GM12865 (cell line): ENCODE measurements at places on chromosomes 16 and 17.

DNA sequence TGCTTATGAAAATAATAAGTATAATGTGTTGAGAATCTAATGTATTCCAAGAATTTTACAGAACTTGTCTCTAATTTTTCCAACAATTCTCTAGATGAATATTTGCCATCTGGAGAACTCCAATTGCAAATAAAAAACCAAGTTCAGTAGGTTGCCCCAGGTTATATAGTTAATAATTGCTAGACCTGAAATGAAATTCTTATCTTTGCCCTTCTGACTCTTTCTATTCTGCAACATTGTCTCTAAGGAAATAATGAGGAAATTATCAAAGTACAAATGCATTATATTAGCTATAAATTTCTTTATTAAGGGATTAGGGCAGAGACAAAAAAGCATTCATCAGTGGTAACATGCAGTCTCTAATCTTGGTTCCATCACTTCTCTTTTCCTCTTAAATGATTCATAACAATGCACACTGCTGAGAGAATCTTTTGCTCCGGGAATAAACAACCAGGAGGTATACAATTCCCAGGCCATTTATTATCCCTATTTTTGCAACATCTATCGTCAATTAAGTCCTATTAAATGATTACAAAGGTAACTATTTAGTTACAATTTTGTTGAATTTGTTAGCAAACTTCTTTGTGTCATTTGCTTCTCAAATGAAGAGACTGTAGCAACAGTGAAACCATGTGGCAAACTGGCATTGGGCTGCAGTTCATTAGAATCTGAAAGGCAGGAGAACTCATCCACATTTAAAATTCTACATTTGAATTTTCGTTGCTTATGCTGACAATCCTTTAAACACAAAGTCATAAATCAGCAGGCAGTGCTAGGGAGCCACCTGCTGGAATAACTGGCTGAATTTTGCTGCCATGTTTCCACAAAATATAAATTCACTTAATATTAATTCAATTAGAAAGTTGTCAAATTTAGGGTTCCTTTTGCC is 349.6 kb downstream of the KIF2B start:
- no peak for DNase-seq

DNA sequence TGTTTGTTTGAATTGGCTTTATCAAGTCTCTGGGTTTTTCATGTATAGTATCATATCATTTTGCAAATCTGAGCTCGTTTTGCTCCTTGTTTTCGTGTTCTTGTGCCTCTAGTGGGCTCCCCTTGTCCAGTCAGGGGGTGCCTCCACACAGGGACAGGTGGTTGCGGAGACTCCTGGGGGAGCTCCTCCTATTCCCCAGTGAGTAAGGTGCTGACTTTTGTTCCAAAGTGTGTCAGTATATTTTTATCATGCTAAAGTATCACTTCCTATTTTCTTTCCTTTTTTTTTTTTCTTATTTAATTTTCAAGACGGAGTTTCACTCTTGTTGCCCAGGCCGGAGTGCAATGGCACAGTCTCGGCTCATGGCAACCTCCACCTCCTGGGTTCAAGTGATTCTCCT is 30.3 kb upstream of the IL17C start:
- DNase-seq = no peak

DNA sequence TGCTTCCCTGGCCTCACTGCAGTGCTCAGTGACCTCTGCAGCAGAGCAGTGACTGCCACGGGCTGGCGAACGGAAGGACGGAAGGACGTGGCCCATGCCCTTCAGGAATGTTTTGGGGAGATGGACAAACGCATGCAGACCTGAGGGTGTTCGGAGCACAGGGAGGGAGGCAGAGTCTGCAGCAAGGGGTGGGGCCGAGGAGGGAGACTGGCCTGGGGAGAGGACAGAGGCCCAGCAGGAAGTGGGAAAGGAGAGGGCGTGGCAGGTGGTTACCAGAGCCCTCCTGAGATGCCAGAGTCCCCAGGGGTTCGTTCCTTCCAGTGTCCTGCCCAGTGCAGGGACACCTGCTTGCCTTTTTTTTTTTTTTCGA is 21.9 kb downstream of the ADORA2B start:
- no peak for DNase-seq

GRCh38 chr16:19382887-19383816 is 34.5 kb upstream of the TMC5 start:
- DNase-seq = no peak

DNA sequence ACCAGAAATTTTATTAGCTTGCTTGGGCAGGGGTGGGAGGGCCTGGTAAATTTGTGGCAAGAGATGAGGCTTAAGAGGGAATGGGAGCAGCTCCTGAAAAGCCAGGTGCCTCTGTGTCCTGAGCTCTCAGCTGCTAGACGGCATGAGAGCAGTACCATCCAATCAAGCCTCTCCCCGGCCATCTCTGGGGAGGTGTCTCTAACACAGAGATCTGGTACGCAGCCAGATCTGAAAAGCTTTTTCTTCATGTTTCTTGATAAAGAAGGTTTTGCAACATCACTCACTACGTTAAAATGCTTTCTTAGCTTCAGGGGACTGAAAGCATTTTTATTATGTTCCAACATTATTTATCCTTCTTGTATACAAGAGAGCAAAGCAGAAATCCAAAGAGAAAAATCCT is 488.2 kb downstream of the RBFOX1 start:
- no peak for DNase-seq

DNA sequence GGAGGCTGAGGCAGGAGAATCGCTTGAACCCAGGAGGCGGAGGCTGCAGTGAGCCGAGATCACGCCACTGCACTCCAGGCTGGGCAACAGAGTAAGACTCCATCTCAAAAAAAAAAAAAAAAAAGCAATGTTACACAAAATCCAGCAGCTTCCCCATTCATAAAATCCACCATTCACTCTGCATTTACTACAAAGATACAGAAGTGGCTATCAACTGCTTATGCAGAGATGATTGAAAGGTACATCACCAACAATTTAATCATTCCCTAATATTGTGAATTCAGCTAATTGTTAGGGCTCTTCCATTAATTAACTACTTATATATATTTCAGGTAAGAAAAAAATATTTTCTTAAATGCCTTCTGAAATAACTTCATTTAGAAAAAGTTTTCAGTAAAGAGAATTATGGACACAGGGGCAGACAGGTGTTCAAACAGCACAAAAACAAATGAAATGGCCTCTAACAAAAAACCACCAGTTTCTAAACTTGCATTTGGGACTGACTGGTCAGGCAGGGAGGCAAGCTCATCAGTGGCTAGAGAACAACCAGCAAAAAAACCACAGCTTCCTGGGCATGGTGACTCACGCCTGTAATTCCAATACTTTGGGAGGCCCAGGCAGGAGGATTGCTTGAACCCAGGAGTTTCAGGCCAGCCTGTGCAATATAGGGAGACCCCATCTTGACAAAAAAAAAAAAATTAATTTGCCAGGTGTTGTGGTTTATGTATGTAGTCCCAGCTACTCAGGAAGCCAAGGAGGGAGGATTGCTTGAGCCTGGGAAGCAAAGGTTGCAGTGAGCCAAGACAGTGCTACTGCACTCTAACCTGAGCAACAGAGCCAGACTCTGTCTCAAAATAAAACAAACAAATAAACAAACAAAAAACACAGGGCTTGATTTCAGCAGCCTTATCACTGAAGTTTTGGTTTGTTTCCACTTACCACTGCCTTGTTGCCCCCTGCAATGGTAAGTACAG is 26.3 kb downstream of the ERN1 start:
- DNase-seq = peak; percentile 79

- peak; percentile 39 for DNase-seq
Measured at GRCh38 chr16:3780570-3780969, 63.2 kb upstream of the TRAP1 start.

DNA sequence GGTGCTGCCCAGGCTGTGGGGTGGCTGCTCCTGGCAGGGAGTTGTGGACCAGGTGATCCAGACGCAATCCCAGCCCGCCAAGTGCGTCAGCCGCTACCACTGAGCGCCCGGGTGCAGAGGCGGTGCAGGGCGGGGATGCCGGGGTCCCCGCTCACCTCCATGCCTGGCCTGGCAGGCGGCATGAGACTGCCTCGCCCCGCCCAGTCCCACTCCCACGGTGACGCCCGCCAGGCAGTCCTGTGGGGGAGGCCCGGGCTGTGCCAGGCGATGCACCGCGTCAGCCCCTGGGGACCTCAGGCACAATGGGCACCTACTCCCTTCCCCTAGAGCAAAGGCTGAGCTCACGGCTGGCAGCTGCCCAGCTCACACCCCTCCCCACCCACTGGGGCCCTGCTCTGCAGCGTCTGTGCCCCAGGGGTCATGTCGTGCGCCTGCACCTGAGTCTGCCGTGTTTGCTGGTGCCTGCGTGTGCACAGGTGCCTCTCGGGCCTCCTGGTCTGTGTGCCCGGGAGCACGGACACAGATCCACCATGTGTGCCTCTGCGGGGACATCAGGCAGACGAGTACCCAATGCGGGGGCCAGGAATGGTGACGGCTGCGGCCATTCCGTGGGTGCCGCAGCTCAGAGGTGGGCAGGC is 5.3 kb downstream of the RPUSD1 start:
- DNase-seq = no peak

DNA sequence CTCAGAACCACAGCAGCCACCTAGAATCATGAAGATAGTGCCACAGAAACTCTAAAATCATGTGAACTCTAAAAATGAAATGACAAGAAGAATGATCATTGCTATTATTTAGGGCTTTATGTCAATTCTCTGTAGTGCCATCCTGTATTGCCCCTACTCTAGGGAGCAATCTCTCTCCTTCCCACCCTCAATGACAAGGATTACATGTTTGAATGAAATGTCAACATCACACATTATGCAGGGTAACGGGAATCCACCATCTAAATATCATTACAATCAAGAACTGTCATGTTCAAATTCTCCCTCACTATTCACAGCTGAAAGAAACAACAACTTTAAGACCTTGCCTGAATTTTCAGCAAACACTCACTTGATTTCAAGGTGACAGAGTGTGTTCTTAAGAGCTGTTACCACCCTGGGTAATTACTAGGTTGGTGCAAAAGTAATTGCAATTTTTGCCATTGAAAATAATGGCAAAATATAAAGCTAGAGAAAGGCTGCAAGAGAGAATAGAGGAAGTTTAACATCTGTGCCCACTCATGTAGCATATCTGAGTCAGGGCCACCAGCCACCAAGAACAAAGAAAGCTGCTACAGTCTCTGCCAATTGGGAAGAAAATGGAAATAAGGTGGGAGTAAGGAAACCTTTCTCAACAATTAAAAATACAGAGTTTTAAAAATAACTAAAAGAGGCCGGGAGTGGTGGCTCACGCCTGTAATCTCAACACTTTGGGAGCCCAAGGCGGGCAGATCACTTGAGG is 112.8 kb upstream of the PSMD7 start:
- no peak for DNase-seq

- peak; percentile 55 for DNase-seq
Measured at GRCh38 chr17:56786989-56787482, 46.7 kb downstream of the C17orf67 start.

GRCh38 chr17:46942441-46943217 is 19.7 kb downstream of the GOSR2 start:
- peak; percentile 65 for DNase-seq

- no peak for DNase-seq
Measured at GRCh38 chr17:78960928-78961327, 18.8 kb downstream of the LGALS3BP start.

DNA sequence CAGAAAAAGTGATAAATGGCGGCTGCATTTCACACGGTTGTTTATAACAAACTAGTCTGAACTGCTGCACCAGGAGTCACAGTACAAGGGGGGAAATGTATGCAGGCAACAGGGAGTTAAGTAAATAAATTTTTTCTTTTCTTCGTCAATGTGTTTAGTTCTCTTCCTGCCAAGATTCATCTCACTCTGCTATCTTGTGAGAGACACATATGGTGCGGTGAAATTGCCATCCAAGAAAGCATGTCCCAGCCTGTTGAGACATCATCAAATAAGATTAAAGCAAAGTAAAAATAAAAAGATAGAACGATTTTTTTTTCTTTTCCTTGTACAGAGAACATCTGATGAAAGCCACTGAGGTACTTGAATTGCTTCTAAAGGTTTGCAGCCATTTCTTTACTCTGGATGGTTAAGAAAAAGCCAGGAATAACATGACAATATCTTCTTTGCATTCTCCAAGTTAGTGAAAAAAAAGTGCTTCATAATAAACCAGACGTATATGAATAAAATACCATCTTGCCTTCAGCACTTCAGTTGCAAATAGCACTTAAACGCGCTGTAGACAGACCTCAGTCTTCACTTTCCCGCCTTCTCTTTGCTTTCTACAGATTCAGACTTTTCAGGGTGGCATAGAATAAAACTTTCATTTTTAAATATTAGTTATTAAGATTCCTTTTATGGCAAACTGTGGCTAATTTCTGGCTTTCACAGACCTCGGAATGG is 506.2 kb upstream of the ZFHX3 start:
- no peak for DNase-seq

GRCh38 chr17:6137716-6138502 is 67.7 kb downstream of the WSCD1 start:
- no peak for DNase-seq

DNA sequence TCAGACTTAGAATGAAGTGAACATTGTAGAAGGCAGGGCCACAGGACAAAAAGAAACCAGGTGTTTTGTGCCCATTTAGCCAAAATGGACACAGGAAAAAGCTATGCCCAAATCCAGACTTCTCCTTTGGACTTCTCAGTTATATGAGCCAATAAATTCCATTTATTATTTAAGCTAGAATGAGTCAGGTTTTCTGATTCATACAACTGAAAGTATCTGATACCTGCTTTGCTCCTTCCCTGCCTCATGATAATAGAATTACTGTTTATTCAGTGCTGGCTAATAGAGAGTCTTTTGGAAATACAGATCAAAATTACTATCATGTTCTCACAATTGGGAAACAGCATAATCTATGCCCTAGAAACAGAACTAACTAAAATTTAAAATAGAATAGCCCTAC is 8.7 kb upstream of the CPD start:
- no peak for DNase-seq

DNA sequence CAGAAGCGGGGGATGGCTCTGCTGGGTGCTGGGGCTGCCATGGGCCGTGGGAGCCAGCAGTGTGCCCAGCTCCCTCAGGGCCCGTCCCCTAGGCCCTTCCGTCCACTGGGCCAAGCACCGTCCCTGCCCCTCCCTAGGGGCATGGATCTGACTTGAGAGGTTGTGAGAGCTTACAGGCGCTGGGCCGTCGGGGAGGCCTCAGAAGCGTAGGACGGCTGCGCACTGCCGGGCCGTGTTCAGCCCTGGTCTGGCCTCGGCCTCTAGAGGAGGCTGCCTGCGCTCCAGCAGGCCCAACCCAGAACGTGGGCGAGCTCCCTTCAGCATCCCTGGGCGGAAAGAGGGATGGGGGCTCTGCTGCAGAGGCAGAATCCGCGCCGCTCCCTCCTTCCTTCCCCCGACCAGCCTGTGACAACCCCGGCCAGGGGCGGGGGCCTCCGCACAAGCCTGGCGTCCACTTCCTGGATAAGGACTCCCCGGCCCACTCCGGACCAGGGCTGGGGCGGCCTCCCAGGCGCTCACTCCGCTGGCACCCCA is 685 bp upstream of the MPG start:
- DNase-seq = peak; percentile 76
